ENCODE measurements at places on chromosomes 4 and X. TPM values are rescaled to one million over a fixed set of nuclear protein-coding genes. Genes with fewer than 3 reads are reported as not detected.
A peak's percentile ranks its signal among the peaks of the same experiment; 100 is the strongest.

- DNase-seq: no peak
- no peak overlapping the region for H3K27ac ChIP-seq
- H3K27me3 ChIP-seq: peaks cover 7% of the 10 kb centered on the region
- no peaks in the 10 kb centered on the region for H3K36me3 ChIP-seq
- no peak overlapping the region for H3K4me3 ChIP-seq
Observed at GRCh38 chr4:24078347-24078962, 188.6 kb upstream of the PPARGC1A start.

- no peak overlapping the region for H3K4me3 ChIP-seq
- H3K4me1 ChIP-seq: peaks cover 4% of the 10 kb centered on the region
- no peak overlapping the region for H3K27ac ChIP-seq
- no peaks in the 10 kb centered on the region for H3K36me3 ChIP-seq
- H3K27me3 ChIP-seq: no peaks in the 10 kb centered on the region
Observed at GRCh38 chr4:180932370-180933001, 1310.7 kb upstream of the TENM3 start.

DNA sequence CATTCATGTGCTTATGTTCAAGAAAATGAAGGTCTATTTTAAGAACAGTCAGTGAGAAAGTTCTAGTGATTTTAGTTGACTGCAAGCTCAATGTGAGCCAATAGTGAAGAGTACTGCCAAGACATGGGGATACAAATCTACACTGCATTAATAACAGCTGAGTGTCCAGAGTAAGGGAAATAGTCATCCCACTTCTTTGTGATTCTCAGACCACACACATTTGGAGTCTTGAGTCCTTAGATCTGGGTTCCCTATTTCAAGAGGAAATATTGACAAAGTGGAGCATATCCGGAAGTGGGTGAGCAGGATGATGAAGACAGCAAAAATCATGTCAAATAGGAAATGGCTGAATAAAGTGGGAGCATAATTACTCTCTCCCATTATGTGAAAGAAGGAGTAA lies 171.1 kb downstream of the LARP7 start:
- H3K4me3 ChIP-seq: no peak overlapping the region
- H3K4me1 ChIP-seq: no peaks in the 10 kb centered on the region
- H3K27ac ChIP-seq: peak overlapping the region; percentile 0
- DNase-seq: no peak
- H3K36me3 ChIP-seq: peaks cover 9% of the 10 kb centered on the region
- no peaks in the 10 kb centered on the region for H3K27me3 ChIP-seq

DNA sequence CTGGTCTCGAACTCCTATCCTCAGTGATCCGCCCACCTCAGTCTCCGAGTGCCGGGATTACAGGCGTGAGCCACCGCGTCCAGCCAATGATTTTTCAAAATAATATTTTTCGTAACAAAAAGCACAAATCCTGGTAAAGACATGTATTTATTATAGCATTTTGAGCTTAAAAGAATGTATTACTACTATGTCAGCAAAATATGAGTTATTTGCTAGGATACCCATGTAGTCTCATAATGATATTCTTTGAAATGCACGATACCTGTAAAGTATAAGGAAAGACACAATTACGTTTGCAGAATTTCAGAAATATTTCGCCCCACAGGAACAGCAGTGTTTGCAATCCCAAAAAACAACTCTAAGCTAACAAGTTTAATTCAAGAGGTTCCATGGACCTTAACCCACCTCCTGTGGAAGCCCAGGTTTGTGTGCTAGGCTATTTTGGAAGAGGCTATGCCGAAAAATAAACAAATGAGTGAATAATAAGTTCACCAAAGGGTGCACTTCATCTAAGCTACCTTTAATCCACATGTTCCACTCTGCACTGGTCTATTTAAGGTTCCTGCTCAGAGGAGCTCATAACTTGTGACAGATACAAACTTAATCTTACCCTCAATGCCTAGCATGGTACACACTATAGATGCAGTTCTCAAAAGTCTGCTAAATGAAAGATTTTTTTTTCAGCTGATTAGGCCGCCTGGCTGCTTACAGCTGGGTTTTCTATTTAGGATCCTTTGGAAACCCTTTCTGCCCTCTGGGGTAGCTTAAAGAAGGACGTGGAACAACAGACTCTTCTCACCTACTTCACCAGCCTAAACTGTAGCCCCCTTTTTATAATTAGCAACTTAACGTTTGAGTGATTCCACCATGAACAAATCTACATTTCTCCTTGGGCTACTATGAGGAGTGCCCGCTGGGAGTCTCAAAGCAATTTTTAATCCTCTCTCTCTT lies 5.0 kb downstream of the FRYL start:
- H3K27me3 ChIP-seq: no peaks in the 10 kb centered on the region
- DNase-seq: no peak
- H3K4me1 ChIP-seq: peaks cover 40% of the 10 kb centered on the region
- H3K4me3 ChIP-seq: peak overlapping the region; percentile 1
- H3K27ac ChIP-seq: peak overlapping the region; percentile 7

GRCh38 chrX:44596277-44596676 lies 53.6 kb upstream of the FUNDC1 start:
- H3K4me1 ChIP-seq: no peaks in the 10 kb centered on the region
- H3K27me3 ChIP-seq: no peaks in the 10 kb centered on the region
- DNase-seq: no peak
- H3K4me3 ChIP-seq: no peak overlapping the region
- H3K27ac ChIP-seq: no peak overlapping the region

The YTHDC1 gene
- total RNA-seq: 109 TPM

- H3K27me3 ChIP-seq: no peaks in the 10 kb centered on the region
- peaks cover 9% of the 10 kb centered on the region for H3K4me1 ChIP-seq
- DNase-seq: no peak
- H3K27ac ChIP-seq: no peak overlapping the region
- H3K4me3 ChIP-seq: no peak overlapping the region
- H3K36me3 ChIP-seq: peaks cover 5% of the 10 kb centered on the region
Observed at GRCh38 chr4:41006141-41006540, 208.2 kb downstream of the APBB2 start.

DNA sequence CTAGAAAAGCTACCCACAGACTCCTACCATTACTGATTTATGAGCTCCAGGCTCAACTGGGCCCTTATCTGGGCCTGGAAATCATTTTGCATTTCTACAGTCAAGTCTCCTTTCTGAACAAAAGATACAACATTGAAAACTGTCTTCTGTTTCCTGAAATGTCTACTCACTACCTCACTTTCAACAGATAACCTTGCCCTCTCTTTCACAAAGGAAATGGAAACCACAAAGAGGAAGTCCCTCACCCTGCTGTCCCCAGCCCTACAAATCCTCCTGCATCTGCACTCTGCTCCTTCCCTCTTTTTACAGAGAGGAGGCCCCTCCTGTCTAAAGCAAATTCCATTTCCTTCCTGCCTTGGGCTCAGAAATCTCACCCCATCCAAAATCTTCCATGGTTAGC lies 24.8 kb upstream of the CYBB start:
- H3K27me3 ChIP-seq: no peaks in the 10 kb centered on the region
- no peak overlapping the region for H3K27ac ChIP-seq
- no peaks in the 10 kb centered on the region for H3K4me1 ChIP-seq

- peaks cover 8% of the 10 kb centered on the region for H3K36me3 ChIP-seq
- H3K27me3 ChIP-seq: no peaks in the 10 kb centered on the region
- no peak for DNase-seq
- no peak overlapping the region for H3K4me3 ChIP-seq
Observed at GRCh38 chr4:93671093-93671492, 157.5 kb upstream of the ATOH1 start.

DNA sequence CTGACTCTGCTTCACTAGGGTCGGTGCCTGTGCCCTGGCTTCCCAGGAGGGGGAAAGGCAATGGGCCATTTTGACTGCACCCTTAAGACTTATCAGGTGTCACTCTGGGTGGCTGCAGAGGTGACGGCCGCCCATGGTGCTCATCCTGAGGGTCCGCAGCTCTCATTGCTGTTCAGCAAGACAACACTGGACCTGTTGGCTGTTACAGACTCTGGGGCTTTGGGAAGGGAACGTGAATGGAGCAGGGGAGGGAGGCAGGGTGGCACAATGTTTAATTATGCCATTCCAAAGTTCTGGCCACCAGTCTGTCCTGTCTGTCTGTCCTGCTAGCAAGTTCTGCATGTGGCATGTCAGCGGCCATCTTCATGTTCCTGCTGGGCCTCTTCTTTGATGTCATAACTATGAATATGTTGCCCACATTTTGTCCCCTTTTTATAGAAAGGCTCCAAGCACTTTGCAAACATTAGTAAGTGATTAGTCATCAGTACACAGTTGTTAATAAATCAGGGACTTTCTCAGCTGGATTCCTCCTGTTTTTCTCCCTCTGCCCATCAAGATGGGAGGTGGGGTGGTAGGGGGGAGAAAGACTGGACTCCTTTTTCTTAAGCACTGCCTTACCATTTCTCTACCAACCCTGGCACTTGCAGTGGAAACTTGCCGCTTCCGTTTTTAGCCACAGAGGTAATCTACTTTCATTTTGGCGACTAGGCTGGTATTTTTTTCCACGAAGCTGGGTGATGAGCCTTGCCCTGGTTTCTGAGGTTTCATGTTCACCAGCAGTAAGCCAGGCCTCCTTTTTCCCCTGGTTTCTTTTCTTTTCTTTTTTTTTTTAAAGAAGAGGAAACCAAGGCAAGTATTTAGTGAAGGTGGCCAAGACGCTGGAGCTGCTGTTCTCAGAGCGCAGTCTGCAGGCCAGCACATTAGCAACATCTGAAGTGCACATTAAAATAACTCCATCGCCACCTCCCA lies 88.6 kb upstream of the TRIM2 start:
- H3K36me3 ChIP-seq: no peaks in the 10 kb centered on the region
- no peak overlapping the region for H3K27ac ChIP-seq
- H3K4me3 ChIP-seq: no peak overlapping the region
- H3K4me1 ChIP-seq: no peaks in the 10 kb centered on the region
- H3K27me3 ChIP-seq: no peaks in the 10 kb centered on the region
- no peak for DNase-seq

The NR3C2 gene
- 2.8 TPM for total RNA-seq

- no peak overlapping the region for H3K27ac ChIP-seq
- peaks cover 10% of the 10 kb centered on the region for H3K4me1 ChIP-seq
- no peak for DNase-seq
Observed at GRCh38 chrX:8191022-8191421, 20.0 kb upstream of the VCX2 start.

GRCh38 chrX:44068043-44068442 lies 94.9 kb upstream of the NDP start:
- H3K27ac ChIP-seq: no peak overlapping the region
- 0 out of 2 replicates have a peak, but pooled peaks cover 2% of the 10 kb centered on the region for H3K4me1 ChIP-seq
- no peaks in the 10 kb centered on the region for H3K36me3 ChIP-seq
- no peaks in the 10 kb centered on the region for H3K27me3 ChIP-seq
